ENCODE measurements at places on chromosomes 5 and 9.

DNA sequence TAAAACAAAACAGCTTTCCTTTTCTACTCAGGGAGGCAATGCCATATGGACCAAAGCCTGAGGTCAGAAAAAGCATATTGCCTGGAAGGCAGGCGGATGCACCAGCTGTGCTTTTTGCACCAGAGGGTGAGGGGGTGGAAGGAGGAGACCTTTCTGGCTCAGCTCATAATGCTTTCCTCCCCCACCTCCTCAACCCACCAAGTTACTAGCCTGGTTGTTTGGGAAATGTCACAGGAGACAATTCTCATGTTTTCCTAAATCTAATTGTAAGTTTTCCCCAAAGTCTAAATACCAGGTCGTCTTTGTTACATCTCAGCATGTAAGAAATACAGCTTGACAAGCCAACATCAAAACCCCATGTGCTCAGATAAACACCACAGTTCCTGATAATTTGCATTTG is 72.6 kb upstream of the DMRTA1 start:
- DNase-seq: no peak

- DNase-seq: no peak
These were observed 242.3 kb downstream of the CAAP1 start for GRCh38 chr9:26650325-26650724.

- DNase-seq: no peak
These were observed 127.3 kb downstream of the NUDT12 start for GRCh38 chr5:103435136-103435889.

DNA sequence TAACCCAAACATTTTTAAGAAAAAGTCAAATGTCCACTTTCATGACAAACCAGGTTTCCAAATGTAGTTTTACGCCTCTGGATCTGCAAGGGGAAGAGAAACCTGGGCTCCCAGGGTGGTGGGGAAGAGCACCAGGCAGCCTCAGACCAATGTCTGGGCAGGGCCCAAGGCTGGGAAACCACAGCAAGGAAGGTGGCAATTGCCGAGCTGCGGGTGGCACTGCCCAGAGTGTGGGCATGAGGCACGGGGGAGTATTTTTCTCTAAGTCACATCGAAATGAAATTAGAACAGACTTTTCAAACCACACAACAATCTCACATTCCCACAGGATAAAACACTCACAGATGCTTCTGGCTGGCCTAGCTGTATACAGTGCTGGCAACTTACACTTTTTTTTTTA is 32.6 kb upstream of the RASGEF1C start:
- no peak for DNase-seq

- no peak for DNase-seq
These were observed 83.4 kb upstream of the ZNF169 start for GRCh38 chr9:94175669-94176068.

- DNase-seq: no peak
These were observed 91.7 kb downstream of the AOPEP start for GRCh38 chr9:94818178-94818541.

GRCh38 chr5:14193496-14193895 is 50.4 kb downstream of the TRIO start:
- DNase-seq: no peak

GRCh38 chr9:105842023-105842644 is 147.8 kb downstream of the TMEM38B start:
- DNase-seq: no peak

DNA sequence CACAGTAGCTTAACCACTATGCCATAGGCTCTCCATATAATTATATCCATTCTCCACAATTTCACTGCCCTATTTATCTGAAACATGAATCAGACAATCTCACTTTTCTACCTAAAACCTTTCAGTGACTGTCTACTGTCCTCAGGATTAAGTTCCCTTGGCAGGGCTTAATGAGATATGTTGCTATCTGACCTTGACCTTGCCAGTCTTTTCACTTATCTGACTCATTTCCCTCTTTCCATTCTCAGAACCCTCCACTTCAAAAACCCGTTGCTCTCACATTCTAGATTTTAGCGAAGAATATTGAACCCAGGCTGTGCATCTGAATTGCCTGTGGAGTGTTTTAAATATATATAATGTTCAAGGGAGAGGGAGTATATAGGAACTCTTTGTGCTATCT is 452.1 kb upstream of the MPDZ start:
- DNase-seq: no peak

GRCh38 chr5:32388432-32389129 is 56.0 kb downstream of the ZFR start:
- DNase-seq: no peak

DNA sequence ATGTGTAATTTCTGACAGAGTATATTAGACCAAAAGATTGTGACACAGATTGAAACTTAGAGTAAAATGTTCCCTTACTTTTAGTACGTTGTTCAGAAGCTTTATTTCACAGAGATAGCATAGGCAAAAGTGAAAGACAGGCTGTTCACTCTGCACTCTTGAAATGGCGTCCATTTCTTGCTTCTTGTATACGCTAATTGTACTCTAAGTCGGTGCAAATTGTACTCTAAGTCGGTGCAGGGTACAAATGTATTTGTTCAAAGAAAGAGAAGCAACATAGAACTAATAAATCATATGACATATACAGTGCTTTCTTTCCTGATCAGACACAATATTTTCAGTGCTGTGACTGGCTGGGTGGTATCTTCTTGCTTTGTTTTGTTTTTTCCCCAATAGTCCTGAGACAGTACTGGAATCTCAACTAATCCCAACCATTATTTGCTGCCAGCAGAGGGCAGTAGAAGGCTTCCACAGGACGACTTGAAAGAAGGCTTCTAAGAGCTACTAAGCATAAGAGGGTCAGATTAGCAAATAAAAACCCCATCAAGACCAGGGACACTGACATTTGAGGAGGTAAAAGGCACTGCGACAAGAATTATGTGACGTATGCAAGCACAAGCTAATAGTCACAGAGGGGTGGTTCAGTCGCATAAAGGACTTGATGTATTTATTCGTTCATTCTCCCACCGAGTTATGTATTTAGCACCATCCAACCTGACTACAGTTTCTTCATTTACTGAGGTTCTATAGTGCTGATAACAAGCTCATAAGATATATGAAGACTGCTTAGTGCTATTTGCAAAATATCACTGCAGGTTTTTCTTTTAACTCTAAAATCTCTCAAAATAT is 831.8 kb downstream of the TAF11L14 start:
- no peak for DNase-seq

GRCh38 chr9:123399803-123400378 is 43.9 kb downstream of the CRB2 start:
- no peak for DNase-seq

DNA sequence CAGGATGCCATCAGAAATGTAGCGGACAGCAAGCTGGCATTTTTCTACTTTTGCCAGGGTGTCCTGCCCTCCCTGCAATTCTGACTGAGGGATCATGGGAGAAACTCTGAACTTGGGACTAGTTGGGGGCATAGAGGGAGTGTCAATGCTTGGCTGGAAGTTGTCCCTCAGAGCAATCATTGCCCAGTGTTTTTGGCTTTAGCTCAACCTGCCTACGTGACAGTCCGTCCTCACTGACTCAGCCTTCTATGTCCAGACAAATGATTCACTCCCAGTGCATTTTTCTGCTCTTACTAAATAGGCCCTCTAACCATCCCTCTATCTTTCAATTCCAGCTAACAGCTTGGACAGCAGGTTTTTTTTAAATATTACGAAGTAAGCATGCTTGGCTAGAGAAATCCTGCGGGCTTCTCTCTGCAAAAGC is 627.4 kb downstream of the TLR4 start:
- no peak for DNase-seq

DNA sequence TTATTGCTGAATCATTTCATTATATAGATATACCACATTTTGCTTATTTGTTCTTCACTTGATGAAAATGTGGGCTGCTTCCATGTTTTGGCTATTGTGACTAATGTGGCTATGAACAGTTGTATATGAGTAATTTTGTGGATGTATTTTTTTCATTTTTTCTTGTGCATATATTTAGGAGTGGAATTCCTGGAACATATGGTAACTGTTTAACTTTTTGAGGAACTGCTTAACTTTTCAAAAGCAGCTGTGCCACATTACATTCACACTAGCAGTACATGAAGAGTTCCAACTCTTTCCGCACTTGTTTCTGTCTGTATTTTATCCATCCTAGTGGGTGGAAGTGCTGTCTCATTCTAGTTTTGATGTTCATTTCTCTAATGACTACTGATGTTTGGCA is 67.8 kb downstream of the JAK2 start:
- DNase-seq: no peak

DNA sequence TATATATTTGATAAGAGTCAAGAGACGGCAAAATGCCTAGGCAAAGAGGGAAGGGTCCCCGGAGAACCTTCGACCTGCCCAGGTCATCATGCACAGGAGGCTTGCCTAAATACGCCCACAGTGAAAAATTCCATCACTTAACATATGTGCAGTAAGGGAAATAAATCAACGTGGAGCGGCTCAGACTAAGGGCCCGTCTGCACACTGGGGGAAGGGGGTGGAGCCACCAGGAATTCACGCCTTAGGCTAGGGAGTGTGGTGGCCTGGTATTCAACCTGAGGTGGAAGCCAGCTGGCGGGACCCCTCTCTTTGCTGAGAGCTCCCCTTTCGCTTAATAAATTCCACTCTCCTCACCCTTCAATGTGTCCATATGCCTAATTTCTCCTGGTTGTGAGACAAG is 8.3 kb downstream of the PTBP3 start:
- DNase-seq: no peak

DNA sequence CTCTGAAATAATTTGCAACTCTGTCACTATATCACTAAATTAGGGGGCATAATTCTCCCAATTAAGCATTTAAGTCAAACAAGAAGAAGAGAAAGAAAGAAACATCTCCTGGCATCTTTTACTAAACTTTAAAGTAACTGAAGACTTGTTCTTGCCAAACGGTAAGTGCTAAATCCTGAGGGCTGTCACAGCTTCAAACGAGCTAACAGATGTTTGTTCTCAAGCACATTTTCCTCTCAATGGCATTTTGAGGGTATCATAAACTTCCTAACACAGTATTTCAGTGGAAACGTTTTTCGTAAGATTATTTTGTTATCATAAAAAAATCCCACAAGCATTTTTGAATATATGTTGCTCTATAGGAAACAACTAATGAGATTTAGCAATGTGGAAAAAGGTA is 169.5 kb upstream of the TAS2R1 start:
- no peak for DNase-seq

GRCh38 chr5:111840036-111840674 is 83.2 kb upstream of the NREP start:
- DNase-seq: no peak

GRCh38 chr5:64331597-64332277 is 166.1 kb downstream of the RNF180 start:
- no peak for DNase-seq

GRCh38 chr5:67577424-67577823 is 380.8 kb upstream of the CD180 start:
- no peak for DNase-seq

- DNase-seq: no peak
These were observed 41.1 kb upstream of the PLPP6 start for GRCh38 chr9:4620881-4621555.

DNA sequence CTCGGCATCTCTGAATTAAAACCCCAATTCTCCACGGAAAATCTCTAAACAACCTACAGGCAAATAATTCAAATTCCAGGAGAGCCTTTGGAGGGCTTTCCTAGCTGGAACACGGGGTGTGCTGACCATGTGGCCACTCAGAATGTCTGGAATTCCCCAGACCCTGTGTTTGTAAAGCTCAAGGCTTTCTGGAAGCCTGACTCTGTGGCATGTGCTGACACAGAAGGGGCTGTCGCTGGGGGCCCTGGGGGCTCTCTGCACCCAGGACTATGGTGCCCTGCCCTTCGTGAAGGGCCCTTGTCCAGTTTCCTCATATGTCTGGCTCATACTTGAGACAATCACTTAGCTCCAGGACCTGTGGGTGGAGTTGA is 29.0 kb upstream of the BOD1 start:
- no peak for DNase-seq

DNA sequence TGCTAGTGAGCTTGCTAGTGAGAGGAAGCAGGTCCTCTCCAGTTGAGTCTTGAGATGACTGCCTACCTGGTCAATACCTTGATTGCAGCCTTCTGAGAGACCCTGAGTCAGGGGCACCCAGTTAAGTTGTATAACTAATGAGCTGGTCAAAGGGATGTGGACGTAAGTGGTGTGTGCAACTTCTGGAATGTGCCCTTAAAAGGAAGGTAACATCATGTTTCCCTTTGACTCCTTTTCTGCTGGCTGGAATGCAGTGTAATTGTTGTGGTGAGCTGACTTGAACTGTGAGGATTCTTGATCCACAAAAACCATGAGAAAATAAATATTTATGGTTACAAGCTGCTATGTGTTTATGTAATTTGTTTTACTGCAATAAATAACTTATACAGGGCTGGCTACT is 2.4 kb upstream of the SNX2 start:
- no peak for DNase-seq

GRCh38 chr5:132480893-132481595 is 9.5 kb downstream of the IRF1 start:
- DNase-seq: no peak

- no peak for DNase-seq
These were observed 253.8 kb downstream of the ENC1 start for GRCh38 chr5:74386571-74387334.

- no peak for DNase-seq
These were observed 2.1 kb downstream of the CCDC192 start for GRCh38 chr5:127705120-127705892.

GRCh38 chr9:117644932-117645636 is 59.1 kb upstream of the TLR4 start:
- DNase-seq: no peak

GRCh38 chr5:60196385-60197113 is 303.0 kb upstream of the PDE4D start:
- no peak for DNase-seq

DNA sequence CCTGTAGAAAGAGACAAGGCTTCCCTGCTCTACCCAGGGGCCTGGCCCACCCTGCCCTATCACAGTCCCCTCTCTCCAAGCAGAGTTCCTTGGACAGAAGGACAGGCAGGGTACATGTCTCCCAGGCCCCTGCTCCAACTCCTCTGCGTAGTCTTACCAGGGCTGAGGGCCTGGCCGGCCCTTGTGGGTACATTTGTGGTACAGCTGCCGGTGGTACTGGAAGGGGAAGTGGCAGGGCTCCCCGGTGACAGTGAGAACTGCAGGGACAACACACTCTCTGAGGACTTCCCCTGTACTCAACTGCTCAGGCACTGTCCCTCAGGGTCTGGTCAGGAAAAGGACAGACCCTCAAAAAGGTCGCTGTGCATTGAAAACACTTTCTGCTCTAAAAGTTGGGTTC is 3.6 kb downstream of the F12 start:
- DNase-seq: no peak

- no peak for DNase-seq
These were observed 147.8 kb downstream of the ARRDC3 start for GRCh38 chr5:91235271-91235694.

GRCh38 chr5:33379757-33380156 is 61.0 kb upstream of the TARS1 start:
- DNase-seq: no peak

DNA sequence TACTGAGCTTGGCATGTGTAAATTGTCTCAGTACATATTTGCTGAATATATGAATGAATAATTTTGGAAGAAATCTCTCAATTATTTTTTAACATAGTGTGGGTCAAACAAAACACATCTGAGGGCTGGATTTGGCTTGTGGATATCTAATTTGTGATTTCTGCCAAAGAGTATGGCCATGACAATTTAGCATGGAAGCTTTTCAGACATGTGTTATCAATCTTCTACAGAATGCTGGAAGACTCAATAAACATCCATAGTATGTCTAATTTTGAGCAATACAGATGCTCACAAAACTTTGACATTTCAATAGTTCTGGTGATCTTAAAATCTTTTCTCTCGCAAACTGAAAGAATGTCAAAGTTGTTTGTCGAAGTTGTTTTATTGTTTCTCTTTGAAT is 214.1 kb upstream of the ANKH start:
- DNase-seq: no peak
